Inflammatory macrophage treated with lipopolysaccharide for 1 hour (primary cell): ENCODE measurements at places on chromosomes 1 and 21.

- peak; percentile 86 for DNase-seq
Measured at GRCh38 chr1:156746728-156747631, 4.5 kb downstream of the HDGF start.

DNA sequence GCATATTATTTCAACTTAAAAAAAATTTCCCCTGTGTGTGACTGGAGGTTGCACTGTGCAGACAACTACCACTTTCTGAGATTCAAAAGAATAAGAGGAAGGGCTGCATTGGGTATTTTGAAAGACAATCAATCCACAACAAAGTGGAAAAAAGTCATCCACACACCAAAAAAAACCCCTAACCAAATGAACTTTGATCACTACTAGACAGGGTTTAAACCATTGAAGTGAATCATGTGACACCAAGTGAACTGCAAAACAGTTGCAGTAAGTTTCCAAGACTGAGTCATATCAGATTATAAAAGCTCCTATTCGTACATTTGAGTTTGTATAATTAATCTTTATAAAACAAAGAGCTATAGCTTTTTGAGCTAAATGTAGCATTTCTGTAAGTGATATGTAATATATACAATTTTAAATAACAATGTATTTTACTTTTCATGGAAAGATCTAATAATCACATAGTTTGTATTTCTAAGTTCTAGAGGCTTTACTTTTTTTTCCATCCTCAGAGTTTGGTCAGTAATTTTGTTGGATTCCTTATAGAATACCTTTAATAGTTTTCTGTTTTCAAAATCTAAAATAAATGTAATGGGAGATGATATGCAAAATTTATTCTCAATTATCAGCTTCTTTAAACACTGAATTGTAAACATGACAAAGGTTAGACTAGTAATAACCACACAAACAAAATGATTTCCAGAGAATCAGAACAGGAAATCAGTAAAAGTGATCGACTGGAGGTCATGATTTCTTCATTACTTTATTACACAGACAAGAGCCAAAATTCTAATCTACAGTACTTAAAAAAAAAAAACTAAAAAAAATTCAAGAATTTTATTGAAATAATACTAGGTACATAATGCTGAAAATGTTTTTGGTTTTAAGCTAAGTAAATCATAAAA lies 50.5 kb upstream of the GFI1 start:
- DNase-seq = peak; percentile 40

- peak; percentile 45 for DNase-seq
Measured at GRCh38 chr21:25412100-25412499, 195.2 kb downstream of the MRPL39 start.

DNA sequence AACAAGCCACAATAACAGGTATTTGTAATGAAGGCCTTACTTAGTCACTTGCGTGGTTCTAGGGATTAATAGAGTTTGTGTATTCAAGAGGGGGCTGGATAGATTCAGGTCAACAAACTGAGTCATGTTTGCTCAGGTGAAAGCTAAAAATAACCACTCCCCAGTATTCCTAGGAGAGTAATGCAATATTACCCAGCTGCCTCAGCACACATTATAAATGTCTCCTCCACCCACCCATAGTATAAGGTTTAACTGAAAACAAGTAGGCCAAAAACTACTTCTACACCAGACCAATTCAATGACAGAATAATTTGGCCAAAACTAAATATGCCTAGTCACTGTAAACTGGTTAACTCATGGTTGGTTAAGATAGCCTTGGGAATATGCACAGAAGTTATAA lies 34.4 kb downstream of the WLS start:
- no peak for DNase-seq

DNA sequence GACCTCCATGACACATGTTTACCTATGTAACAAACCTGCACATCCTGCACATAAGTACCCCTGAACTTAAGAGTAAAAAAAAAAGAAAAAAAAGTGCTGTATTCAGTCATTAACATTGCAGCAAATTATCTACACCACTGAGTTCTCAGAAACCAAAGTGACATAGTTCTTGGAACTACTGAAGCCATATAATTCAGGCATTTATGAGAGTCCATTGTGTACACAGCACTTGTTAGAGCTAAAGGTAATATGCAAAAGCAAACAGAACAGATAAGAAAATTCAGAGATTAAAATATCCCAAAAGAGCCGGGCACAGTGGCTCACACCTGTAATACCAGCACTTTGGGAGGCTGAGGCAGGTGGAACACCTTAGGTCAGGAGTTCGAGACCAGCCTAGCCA lies 38.0 kb downstream of the F5 start:
- no peak for DNase-seq

DNA sequence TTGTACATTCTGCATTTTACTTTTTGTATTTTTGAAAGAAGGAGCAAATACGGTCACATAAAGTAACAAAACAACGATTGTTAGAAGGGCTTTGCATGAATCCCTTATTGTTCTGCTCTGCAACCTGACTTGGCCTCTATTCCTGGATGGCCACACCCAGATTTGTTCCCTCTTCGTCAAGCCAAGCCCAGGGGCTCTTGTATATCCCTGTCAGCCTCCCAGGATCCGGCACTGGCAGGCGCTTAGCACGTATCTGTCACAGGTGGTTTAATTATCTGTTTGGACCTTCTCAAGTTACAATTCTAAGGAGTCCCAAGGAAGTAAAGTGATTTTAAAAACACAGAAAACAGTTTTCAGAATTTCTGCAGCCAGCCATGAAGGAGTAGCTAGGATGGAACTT lies 28.0 kb downstream of the CRYAA start:
- no peak for DNase-seq

GRCh38 chr1:101769520-101769919 lies 227.2 kb downstream of the OLFM3 start:
- no peak for DNase-seq

- DNase-seq = no peak
Measured at GRCh38 chr21:15894596-15894995, 164.8 kb downstream of the USP25 start.
